ENCODE measurements at places on chromosomes 1 and 21. TPM values are rescaled to one million over a fixed set of nuclear protein-coding genes. Genes with fewer than 3 reads are reported as not detected.

TSACC gene
- total RNA-seq: not detected

HPDL gene
- 0.24 TPM for total RNA-seq

MX2 gene
- 12.4 TPM for total RNA-seq

DCST2 gene
- total RNA-seq: 0.12 TPM

PTAFR gene
- not detected for total RNA-seq

LIN28A gene
- 0.05 TPM for total RNA-seq

KCNT2 gene
- total RNA-seq: 0.05 TPM

GBP6 gene
- not detected for total RNA-seq

KLF17 gene
- not detected for total RNA-seq

HIVEP3 gene
- total RNA-seq: 7.6 TPM

SH2D5 gene
- total RNA-seq: 3.2 TPM

PLCH2 gene
- not detected for total RNA-seq

Measured in glomerular endothelial cell (primary cell).